ENCODE measurements at places on chromosomes 13 and 19.

DNA sequence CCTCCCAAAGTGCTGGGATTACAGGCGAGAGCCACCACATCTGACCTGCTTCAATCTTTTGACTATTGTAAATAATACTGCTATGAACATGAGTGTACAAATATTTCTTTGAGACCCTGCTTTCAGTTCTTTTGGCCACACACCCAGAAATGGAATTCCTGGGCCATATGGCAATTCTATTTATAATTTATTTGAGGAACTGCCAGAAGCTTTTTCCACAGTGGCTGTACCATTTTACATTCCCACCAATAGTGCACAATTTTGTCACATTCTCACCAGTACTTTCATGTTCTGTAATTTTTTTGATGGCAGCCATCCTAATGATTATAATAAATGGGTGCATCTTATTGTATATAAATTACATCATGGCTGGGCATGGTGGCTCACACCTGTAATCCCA lies 13.7 kb upstream of the FCER2 start:
- no peak for DNase-seq

GRCh38 chr13:57629391-57629804 lies 2.1 kb upstream of the PCDH17 start:
- no peak for DNase-seq

GRCh38 chr13:95354156-95354555 lies 52.9 kb upstream of the ABCC4 start:
- no peak for DNase-seq

DNA sequence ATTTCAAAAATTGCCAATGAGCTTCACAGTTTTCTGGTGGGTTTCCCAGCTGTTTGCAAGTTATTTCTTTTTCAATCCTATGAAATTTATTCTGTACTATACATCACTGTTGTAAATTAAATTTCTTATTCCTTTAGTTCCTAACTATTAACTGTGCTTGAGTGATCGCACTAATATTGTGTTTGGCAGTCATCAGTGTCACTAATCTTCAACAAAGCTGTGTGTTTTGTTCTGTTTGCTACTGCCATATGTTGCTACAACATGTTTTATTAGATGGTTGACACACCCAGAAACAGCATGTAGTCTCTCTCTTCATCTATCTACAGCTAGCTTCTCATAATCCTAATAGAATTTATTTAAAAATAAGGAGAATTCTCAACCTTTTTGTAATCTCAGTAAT lies 453.6 kb upstream of the PRR20A start:
- no peak for DNase-seq

GRCh38 chr19:3188627-3189596 lies 3.2 kb downstream of the NCLN start:
- DNase-seq = no peak

Data from NCI-H1436 treated with DMSO at 0.1 percent for 48 hours (cell line).